ENCODE measurements at places on chromosomes 6 and 20.

- no peak for DNase-seq
Observed at GRCh38 chr20:62978561-62978943, 26.0 kb downstream of the SLC17A9 start.

GRCh38 chr20:22795871-22796270 lies 211.5 kb upstream of the FOXA2 start:
- no peak for DNase-seq

GRCh38 chr6:152170702-152171667 lies 363.5 kb downstream of the ESR1 start:
- no peak for DNase-seq

GRCh38 chr6:142165227-142165626 lies 18.2 kb downstream of the VTA1 start:
- no peak for DNase-seq

DNA sequence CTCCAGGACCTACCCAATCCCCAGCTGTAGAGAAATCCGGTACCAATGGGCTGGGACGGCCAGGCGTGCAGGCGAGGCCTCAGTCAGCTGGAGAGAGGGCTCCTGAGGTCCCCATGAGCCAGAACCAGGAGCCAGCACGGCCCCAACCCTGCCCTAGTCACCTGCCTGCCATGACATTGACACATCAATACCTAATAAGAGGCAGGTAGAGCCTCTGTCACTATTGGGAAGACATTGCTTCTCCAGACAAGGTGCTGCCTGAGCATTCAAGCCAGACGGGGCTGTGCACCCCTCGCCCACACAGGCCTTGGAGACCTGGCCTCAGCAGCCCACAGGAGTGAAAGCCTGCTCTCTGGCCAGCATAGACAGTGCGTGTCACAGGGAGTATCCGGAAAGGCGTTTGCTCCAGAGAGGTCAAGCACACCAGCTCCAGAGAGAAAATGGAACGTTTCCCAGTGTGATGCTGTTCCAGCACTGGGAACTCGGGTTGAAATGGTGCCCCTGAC lies 3.5 kb downstream of the DLL1 start:
- no peak for DNase-seq

DNA sequence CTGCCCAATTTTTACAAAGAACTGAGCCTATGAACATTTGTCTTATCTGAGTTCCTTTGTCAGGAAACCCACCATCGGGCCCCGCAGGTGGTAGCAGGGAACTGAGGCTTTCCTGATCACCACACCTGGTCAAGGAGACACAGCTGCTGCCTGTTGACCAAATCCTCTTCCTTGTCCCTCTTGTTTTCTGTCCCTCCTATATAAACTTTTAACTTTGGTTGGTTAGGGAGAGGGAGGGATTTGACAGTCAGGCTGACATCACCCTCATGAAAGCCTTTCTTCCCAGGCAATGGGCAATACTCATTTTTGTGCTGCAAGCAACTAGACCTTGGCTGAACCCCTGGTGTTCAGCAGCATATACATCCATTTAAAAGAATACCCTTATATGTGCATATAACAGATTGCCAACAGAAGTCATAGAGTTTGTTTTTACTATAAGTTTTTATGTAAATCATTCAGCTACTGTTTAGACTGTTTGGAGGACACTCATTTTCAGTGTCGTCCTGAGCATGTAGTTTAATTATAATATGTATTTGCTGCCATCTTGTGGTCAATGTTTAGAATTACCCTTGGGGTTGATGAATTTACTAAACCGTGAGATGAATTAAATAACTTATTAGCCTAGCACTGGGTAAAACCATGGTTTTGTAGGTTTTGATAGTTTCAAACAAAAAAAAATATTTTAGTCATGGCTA lies 17.0 kb downstream of the CRISP1 start:
- DNase-seq = peak; percentile 47

DNA sequence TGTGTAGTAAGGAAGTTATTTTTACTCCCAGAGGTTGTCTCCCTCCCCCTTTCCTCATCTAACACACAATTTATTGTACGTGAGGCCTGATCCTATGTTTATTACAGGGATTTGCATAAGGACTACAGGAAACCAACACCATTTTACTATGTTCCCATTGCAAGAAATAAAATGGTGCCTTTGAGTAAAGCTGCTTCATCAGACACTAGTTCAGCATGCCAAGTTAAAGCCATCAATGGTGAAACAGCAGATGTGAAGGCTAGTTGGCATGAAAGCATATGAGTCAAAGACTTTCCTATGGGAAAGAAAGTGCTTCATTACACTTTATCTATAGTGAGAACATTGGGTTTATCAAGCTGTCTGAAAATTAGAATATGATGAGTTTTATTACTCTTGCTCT lies 543.0 kb downstream of the GRIK2 start:
- no peak for DNase-seq

- DNase-seq = no peak
Observed at GRCh38 chr6:163842467-163842866, 427.9 kb downstream of the QKI start.

GRCh38 chr6:69873291-69873690 lies 6.9 kb downstream of the COL19A1 start:
- DNase-seq = no peak

GRCh38 chr6:4170297-4170696 lies 34.9 kb upstream of the ECI2 start:
- no peak for DNase-seq

GRCh38 chr6:132817554-132818403 lies 3.4 kb downstream of the RPS12 start:
- DNase-seq = no peak

- no peak for DNase-seq
Observed at GRCh38 chr6:138345565-138346285, 32.0 kb upstream of the SMIM28 start.

- no peak for DNase-seq
Observed at GRCh38 chr6:15770347-15771143, 107.7 kb upstream of the DTNBP1 start.

DNA sequence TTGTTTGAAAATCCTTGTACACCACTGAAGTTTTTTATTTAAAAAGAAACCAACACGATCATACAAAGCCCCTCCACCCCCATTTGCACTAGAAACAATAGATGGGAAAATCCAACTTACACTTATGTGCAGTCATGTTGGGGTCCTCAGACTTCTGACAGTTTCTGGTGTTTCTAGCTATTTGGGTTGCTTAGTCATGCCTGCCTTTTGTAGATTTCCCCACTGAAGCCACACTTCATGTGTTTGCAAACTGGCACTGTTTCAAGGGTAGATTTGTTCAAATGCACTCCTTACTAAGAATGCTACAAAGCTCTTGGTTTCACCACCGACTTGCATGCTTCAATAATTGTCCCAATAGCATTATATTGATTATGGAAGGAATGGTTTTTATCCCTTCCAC lies 1.5 kb downstream of the SH3BGRL2 start:
- no peak for DNase-seq

- DNase-seq = no peak
Observed at GRCh38 chr6:41161380-41161779, 1.5 kb downstream of the TREM2 start.

DNA sequence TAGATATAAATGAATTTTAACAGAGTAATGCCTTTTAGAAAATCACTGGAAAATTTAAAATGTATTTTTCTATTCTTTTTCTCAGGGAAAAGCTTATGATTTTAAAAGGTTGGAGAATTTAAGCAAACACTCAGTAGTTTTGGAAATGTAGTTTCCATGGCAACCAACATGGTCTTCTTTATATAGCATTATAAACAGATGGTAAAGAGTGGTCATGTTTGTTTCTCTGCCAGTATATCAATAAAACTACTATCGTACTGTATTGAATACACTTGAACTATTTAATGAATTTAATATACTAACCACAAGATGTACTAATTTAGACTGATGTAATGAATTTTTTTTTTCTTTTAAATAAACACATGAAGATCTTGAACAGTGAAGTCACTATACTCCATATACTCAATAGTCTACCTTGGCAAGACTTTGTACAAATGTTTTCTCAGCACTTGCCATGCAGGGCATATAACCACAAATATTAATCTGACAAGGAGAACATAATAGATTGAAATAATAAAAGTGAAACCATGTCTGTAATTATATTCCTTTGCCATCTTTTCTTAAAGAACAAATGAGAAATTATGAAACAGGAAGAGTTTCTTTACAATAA lies 105.5 kb downstream of the PDSS2 start:
- no peak for DNase-seq

- peak; percentile 70 for DNase-seq
Observed at GRCh38 chr6:25889877-25890853, 16.1 kb upstream of the SLC17A3 start.

GRCh38 chr20:22576733-22577514 lies 7.4 kb downstream of the FOXA2 start:
- peak; percentile 78 for DNase-seq

GRCh38 chr6:111033628-111034289 lies 51.9 kb downstream of the RPF2 start:
- DNase-seq = no peak

- no peak for DNase-seq
Observed at GRCh38 chr6:135438907-135439535, 58.5 kb downstream of the AHI1 start.

GRCh38 chr20:19047040-19047950 lies 165.1 kb upstream of the SLC24A3 start:
- no peak for DNase-seq

GRCh38 chr6:112117554-112117953 lies 30.2 kb downstream of the FAM229B start:
- no peak for DNase-seq

- no peak for DNase-seq
Observed at GRCh38 chr6:125954735-125955339, 1.7 kb upstream of the HINT3 start.

- DNase-seq = no peak
Observed at GRCh38 chr6:125101631-125102030, 51.9 kb upstream of the TPD52L1 start.

DNA sequence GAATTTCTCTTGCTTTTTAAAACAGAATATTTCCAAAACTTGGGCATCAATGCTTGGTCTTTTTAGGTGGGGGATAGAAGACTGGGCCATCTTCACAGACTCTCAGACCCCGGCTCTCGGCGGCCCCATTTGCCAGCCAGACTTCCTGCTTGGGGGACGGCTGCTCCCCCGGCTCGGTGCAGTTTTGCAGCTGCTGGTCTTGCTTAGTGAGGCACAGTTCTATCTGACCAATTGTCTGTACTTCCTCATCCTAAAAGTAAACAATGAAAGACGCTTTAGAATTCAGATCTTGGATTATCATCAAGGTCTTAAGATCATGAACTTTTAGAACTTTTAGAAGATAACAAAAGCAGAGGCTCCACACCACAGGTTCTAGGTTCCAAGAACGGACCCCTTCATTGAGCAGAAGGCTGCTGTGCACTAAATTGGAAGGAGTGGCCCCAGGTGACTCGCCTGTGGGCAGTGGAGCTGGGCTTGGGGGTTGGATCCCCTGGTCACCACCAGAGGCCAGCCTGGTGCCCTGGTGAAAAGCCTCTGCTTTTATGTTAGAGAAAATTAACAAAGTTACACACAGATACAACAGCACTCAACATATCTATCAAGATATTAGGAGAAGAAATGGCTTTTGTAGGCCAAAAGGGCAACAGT lies 26.7 kb downstream of the RNASET2 start:
- no peak for DNase-seq

- DNase-seq = no peak
Observed at GRCh38 chr20:33160681-33161080, 7.3 kb upstream of the BPIFA2 start.

- DNase-seq = no peak
Observed at GRCh38 chr6:13453771-13454251, 33.6 kb downstream of the GFOD1 start.

DNA sequence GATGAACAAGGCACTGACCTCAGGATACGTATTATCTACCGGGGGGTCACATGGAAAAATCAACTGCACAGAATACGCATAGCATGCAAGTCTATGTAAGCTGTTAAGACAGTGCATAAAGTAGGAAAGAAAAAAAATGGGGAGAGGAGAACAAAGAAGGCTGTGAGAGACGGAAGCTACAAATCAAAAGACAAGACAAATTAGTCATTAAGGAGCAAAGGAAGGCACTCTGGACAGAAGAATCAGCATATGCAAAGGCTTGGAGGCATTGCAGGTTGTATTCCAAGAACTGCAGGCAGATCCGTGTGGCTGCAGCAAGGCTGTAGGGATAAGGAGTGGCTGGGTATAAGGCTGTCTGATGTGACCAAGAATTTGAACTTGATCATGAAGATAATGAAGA lies 89.0 kb downstream of the NRSN1 start:
- DNase-seq = no peak

- peak; percentile 23 for DNase-seq
Observed at GRCh38 chr6:17226786-17227233, 54.4 kb upstream of the RBM24 start.

- no peak for DNase-seq
Observed at GRCh38 chr6:166470029-166470862, 87.5 kb upstream of the MPC1 start.

GRCh38 chr6:45979311-45979710 lies 36.3 kb downstream of the CLIC5 start:
- DNase-seq = no peak

- no peak for DNase-seq
Observed at GRCh38 chr6:86423571-86423970, 513.8 kb upstream of the HTR1E start.

DNA sequence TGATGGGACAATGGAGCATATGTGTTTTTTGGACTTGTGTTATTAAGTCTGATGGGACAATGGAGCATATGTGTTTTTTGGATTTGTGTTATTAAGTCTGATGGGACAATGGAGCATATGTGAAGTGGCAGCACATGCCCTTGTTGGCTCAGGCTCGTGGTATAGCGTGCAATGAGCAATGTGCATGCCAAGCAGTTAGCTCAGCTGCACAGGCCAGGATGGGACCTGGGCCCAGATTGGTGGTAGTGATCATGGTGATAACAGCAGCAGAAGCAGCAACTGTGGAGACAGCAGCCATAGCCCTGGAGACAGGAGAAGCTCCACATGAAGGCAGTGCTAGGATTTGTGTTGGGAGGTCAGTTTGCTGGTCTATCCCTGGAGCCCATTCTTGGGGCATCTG lies 61.1 kb downstream of the IL20RA start:
- no peak for DNase-seq

DNA sequence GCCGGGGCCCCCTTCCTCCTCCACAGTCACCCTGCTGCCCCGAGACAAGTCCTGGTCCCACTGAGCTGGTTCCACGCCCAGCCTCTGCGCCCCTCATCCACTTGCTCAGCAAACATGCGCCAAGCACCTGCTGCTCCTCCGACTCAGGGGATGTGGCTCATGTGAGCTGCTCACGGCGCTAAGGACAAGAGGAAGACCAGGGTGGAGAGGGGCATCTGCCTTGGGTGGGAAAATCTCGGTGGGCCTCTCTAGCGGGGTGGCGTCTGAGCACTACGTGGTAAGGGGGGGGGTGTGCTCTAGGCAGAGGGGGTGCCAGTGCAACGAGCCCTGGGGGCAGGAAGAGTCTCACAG lies 4.5 kb downstream of the LAMA5 start:
- DNase-seq = peak; percentile 21

- DNase-seq = no peak
Observed at GRCh38 chr6:105591053-105591452, 188.2 kb upstream of the PREP start.

DNA sequence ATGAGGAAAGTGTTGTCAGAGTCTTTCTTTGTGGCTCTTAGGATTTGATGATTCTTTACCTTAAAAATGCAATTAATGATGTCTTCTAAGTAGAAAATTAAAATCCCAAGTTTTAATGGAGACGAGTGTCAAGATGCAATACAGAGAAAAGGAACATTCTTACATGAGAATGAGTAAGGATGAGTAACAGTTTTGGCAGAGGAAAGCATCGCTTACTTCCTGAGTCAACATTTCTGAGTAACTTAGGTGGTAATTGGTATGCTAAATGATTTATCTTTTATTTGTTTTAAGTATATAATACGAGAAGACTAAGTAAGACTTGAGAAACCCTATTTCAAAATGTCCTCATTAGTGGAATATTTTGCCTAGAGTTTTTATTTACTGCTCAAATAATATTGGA lies 101.3 kb downstream of the RTN4IP1 start:
- DNase-seq = no peak

All from retina (tissue), 1 donor.